HCT116 (cell line): ENCODE measurements at places on chromosomes 4 and X. TPM values are rescaled to one million over a fixed set of nuclear protein-coding genes. Genes with fewer than 3 reads are reported as not detected.

Gene SPATA4
- 0.20 TPM for total RNA-seq

Gene PHEX
- 0.27 TPM for total RNA-seq

- DNase-seq: no peak
- H3K27ac ChIP-seq: no peak overlapping the region
- H3K36me3 ChIP-seq: no peaks in the 10 kb centered on the region
- H3K27me3 ChIP-seq: no peaks in the 10 kb centered on the region
Observed at GRCh38 chrX:69564665-69565064, 51.2 kb upstream of the EDA start.

Gene GASK1B
- 1.3 TPM for total RNA-seq

GRCh38 chrX:100494646-100495370 lies 84.7 kb upstream of the PCDH19 start:
- no peak overlapping the region for H3K4me3 ChIP-seq
- H3K27me3 ChIP-seq: no peaks in the 10 kb centered on the region
- no peaks in the 10 kb centered on the region for H3K4me1 ChIP-seq
- no peak for DNase-seq
- H3K36me3 ChIP-seq: no peaks in the 10 kb centered on the region

Gene UXT
- total RNA-seq: 106 TPM
